Lung (tissue), 17 donors: ENCODE measurements at places on chromosomes 5 and 9. TPM values are rescaled to one million over a fixed set of nuclear protein-coding genes. Genes with fewer than 3 reads are reported as not detected.
A peak's percentile ranks its signal among the peaks of the same experiment; 100 is the strongest.

DNA sequence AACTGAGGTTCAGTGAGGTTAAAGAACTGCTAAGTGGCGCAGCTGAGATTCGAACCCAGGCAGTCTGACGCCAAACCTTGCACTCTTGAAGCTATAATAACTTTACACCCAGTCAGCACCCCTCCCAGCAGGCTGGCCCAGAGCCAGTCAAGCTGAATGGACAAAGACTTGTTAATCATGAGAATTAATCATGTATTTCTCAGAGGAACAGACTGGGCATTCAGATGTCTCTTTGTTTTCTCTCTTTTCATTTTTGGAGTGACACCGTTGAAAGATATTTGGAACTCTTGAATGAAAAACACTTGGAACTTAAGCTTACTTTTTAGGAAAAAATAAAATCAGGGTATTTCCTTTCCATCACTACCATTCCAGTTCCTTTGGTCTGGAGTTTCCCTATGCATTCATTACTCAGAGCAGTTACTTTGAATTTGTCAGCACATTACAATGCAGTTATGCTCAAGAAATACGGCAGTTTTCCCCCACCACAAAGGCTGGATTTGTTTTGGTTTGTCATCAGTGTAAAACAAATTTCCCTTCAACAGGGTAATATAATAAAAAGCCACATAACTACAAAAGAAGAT, 22.6 kb upstream of the MAMDC2 start:
- H3K4me3 ChIP-seq = no peak overlapping the region
- H3K36me3 ChIP-seq = no peaks in the 10 kb centered on the region
- H3K27me3 ChIP-seq = no peaks in the 10 kb centered on the region
- H3K4me1 ChIP-seq = peaks cover 10% of the 10 kb centered on the region
- peak; percentile 95 for DNase-seq
- H3K27ac ChIP-seq = no peak overlapping the region

DNA sequence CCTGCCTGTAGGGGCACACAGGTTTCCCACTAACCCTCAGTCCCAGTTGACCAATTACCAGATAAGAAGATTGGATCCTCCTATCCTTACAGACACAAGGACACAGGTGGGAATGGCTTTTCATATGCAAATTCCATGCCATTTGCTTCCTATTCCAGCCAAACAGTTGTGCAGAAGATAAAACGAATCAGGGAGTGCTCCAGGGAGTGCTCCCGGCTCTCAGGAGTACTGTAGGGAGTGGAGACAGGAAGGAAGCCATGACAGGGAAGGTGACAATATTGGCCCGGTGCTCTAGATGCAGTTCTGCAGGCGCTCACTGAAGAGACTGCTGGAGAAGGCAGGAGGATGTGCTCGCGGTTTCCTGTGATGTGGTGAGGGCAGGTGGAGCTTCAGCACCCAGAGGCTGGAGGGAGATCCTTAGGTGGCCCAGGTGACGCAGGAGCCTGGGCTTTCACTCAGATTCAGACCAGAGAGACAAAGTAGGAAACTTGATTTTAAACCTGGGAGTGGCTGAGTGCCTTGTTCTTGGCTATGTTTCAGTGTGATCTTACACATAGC, 260.0 kb downstream of the AUH start:
- H3K4me3 ChIP-seq = no peak overlapping the region
- no peaks in the 10 kb centered on the region for H3K27me3 ChIP-seq
- no peaks in the 10 kb centered on the region for H3K36me3 ChIP-seq
- H3K4me1 ChIP-seq = peaks cover 7% of the 10 kb centered on the region

Gene PCDHGA4
- 4.6 TPM for total RNA-seq

Gene GGTA1
- total RNA-seq = 6.3 TPM

Gene SLC6A7
- total RNA-seq = 0.06 TPM

GRCh38 chr9:9912459-9912858, 700.3 kb downstream of the PTPRD start:
- no peak for DNase-seq
- H3K27ac ChIP-seq = no peak overlapping the region
- H3K27me3 ChIP-seq = no peaks in the 10 kb centered on the region
- H3K4me3 ChIP-seq = no peak overlapping the region

- H3K27me3 ChIP-seq = no peaks in the 10 kb centered on the region
- H3K4me1 ChIP-seq = no peaks in the 10 kb centered on the region
- H3K4me3 ChIP-seq = no peak overlapping the region
These were observed 288.7 kb downstream of the FBXL17 start for GRCh38 chr5:108093186-108093585.

Gene LCN15
- total RNA-seq = not detected

Gene TGFBI
- 146 TPM for total RNA-seq

- H3K4me3 ChIP-seq = no peak overlapping the region
- no peaks in the 10 kb centered on the region for H3K27me3 ChIP-seq
- DNase-seq = no peak
- no peak overlapping the region for H3K27ac ChIP-seq
- H3K4me1 ChIP-seq = peaks cover 3% of the 10 kb centered on the region
- H3K36me3 ChIP-seq = no peaks in the 10 kb centered on the region
These were observed 474.0 kb upstream of the ACTBL2 start for GRCh38 chr5:57956636-57957035.

- H3K4me3 ChIP-seq = no peak overlapping the region
- H3K36me3 ChIP-seq = peaks cover 8% of the 10 kb centered on the region
- H3K4me1 ChIP-seq = peaks cover 3% of the 10 kb centered on the region
- H3K27ac ChIP-seq = no peak overlapping the region
- DNase-seq = no peak
These were observed 23.0 kb downstream of the RNF145 start for GRCh38 chr5:159186319-159186718.

Gene WDR31
- 6.2 TPM for total RNA-seq

GRCh38 chr5:150284311-150284710, 5.3 kb downstream of the CAMK2A start:
- H3K4me1 ChIP-seq = peaks cover 8% of the 10 kb centered on the region
- no peaks in the 10 kb centered on the region for H3K36me3 ChIP-seq
- no peaks in the 10 kb centered on the region for H3K27me3 ChIP-seq
- DNase-seq = no peak
- no peak overlapping the region for H3K4me3 ChIP-seq
- no peak overlapping the region for H3K27ac ChIP-seq

DNA sequence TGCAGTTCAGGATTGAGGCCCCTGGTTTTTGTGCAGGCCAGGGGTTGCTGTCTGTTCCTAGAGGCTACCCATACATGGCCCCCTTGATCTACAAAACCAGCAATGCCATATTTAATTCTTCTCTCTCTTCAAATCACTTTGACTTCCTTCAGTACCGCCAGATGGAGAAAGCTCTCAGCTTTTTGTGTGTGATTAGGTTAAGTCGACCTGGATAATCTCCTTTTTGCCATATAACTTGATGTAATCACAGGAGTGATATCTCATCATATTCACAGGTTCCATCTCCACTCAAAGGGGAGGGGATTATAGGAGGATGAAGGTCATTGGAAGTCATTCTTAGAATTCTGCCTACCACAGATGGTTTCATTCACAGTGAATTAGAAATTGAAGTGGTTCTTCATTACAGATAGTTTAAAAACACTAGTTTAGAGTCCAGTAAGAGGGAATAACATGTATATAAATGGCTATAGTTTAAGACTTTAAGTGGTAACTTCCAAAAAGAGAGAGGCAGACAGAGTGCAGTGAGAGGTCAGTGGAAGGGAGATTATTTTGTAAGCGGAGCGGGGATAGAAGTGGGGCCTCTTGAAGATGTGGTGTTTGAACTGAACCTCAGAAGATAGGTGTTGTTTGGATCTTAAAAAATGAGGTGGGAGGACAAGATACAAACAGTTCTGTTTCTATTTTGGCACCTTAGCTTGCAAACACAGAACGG, 85.9 kb downstream of the GALNT10 start:
- no peaks in the 10 kb centered on the region for H3K27me3 ChIP-seq
- H3K4me1 ChIP-seq = peaks cover 12% of the 10 kb centered on the region
- no peak for DNase-seq

DNA sequence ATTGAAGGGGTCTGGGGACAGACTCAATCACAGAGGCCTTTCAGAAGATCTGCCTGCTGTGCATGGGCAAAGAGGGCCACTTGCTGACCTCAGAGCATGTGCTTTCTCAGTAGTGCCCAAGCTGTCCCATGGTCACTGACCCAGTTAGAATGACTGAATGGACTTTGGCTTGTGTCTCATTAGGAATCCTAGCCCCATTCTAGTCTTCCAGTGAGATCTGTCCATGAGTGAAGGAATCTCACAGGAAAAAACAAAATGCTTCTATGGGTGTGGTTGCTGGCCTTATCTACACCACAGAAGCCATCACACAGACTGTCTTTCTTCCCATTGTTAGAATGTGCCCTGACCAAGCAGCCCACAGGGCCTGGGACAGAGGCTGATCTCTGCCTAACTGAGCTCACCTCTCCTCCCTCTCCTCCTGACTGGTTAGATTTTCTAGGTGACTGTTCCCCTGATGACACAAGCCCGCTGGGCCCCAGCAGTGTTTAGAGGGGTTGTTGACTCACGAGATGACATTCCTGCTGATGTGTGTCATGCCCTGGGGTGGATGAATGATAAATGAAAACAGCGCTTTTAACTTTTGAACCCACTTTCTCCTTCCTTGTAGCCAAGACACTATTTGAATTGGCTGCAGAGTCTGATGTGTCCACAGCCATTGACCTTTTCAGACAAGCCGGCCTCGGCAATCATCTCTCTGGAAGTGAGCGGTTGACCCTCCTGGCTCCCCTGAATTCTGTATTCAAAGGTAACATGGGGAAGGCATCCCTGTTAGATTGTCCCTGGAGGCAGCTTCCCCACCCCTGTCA, 24.8 kb downstream of the TGFBI start:
- H3K27ac ChIP-seq = no peak overlapping the region
- peaks cover 3% of the 10 kb centered on the region for H3K36me3 ChIP-seq
- no peak for DNase-seq
- no peaks in the 10 kb centered on the region for H3K27me3 ChIP-seq

Gene COL5A1
- total RNA-seq = 169 TPM

Gene ZNF883
- total RNA-seq = 2.2 TPM

DNA sequence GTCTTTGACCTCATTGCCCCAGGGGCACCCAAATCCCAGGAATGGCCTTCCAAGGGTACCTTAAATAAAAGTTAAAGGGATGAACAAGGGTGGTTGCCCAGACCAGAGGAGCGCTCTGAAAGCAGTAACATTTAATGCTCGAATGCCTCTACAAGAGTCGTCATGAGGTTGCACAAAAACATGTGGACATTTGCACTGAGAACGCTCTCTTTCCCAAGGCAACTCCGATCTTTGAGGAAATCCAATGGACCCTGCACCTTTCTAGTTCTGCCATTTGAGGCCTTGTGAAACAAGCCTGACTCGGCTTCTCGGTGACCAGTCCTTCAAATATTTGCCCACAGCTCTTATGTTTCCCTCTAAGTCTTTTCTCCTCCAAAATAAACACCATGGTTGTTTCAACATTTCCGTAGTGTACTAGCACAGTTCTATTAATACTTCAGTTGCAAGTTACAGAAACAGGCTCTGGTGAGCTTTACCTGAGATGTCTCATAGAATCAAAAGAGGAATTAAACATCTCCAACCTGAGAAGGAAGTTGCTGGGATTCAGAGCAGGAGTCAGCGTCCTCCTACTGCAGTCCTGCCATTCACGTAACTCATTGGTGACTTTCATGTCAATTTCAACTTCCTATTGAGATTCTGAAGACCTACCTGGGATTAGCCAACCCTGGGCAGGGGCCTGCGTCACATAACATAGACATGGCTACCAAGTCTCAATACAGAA, 168.8 kb upstream of the RAI14 start:
- H3K27ac ChIP-seq = no peak overlapping the region
- no peak overlapping the region for H3K4me3 ChIP-seq

Gene UBAP2
- 29.8 TPM for total RNA-seq

Gene MCIDAS
- 1.7 TPM for total RNA-seq

GRCh38 chr5:131222731-131223130, 41.1 kb upstream of the CDC42SE2 start:
- no peak overlapping the region for H3K4me3 ChIP-seq
- no peaks in the 10 kb centered on the region for H3K4me1 ChIP-seq
- no peak overlapping the region for H3K27ac ChIP-seq
- no peaks in the 10 kb centered on the region for H3K36me3 ChIP-seq

- H3K36me3 ChIP-seq = no peaks in the 10 kb centered on the region
- H3K4me1 ChIP-seq = no peaks in the 10 kb centered on the region
- no peak for DNase-seq
- H3K27me3 ChIP-seq = peaks cover 8% of the 10 kb centered on the region
These were observed 230.5 kb upstream of the DMAC1 start for GRCh38 chr9:8030095-8030494.

Gene FABP6
- total RNA-seq = 13.1 TPM

Gene CCDC192
- total RNA-seq = not detected

- H3K4me1 ChIP-seq = peaks cover 7% of the 10 kb centered on the region
- H3K27ac ChIP-seq = no peak overlapping the region
- H3K27me3 ChIP-seq = no peaks in the 10 kb centered on the region
- H3K4me3 ChIP-seq = no peak overlapping the region
- no peaks in the 10 kb centered on the region for H3K36me3 ChIP-seq
These were observed 30.9 kb downstream of the PRKACG start for GRCh38 chr9:68983008-68983411.

GRCh38 chr5:171857489-171857876, 71.9 kb downstream of the SMIM23 start:
- H3K4me1 ChIP-seq = peaks cover 10% of the 10 kb centered on the region
- DNase-seq = peak; percentile 76
- H3K36me3 ChIP-seq = no peaks in the 10 kb centered on the region

DNA sequence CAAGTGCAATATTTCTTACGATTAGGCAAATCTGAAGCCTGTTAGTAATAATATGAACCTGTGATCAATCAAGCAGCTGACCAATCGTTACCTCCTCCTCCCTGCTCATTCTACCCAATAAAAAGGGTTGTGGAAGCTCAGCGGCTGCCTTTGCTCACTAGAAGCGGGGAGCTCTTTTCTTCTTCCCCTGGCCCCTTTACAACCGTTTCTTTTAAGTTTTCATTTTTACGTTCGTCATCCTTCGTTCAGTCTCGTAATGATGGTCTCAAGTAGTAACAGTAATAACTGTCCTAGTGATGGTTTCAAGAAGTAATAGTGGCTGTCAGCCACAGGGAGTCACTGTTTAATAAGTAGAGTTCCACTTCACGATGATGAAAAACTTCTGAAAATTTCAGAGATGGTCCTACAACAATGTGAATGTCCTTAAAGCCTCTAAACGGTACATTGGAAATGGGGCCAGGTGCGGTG, 6.2 kb downstream of the UGT3A2 start:
- no peaks in the 10 kb centered on the region for H3K36me3 ChIP-seq
- no peaks in the 10 kb centered on the region for H3K4me1 ChIP-seq
- no peak overlapping the region for H3K27ac ChIP-seq
- peaks cover 4% of the 10 kb centered on the region for H3K27me3 ChIP-seq
- H3K4me3 ChIP-seq = no peak overlapping the region

- no peaks in the 10 kb centered on the region for H3K4me1 ChIP-seq
- H3K4me3 ChIP-seq = no peak overlapping the region
- no peaks in the 10 kb centered on the region for H3K27me3 ChIP-seq
- no peak for DNase-seq
- H3K27ac ChIP-seq = no peak overlapping the region
- H3K36me3 ChIP-seq = no peaks in the 10 kb centered on the region
These were observed 23.4 kb downstream of the SPAAR start for GRCh38 chr9:35932735-35933134.

- no peaks in the 10 kb centered on the region for H3K36me3 ChIP-seq
- peaks cover 13% of the 10 kb centered on the region for H3K4me1 ChIP-seq
- H3K27me3 ChIP-seq = no peaks in the 10 kb centered on the region
- no peak for DNase-seq
- no peak overlapping the region for H3K27ac ChIP-seq
- no peak overlapping the region for H3K4me3 ChIP-seq
These were observed 67.9 kb downstream of the STK10 start for GRCh38 chr5:172119921-172120688.

- no peaks in the 10 kb centered on the region for H3K27me3 ChIP-seq
- H3K4me1 ChIP-seq = no peaks in the 10 kb centered on the region
- no peak overlapping the region for H3K4me3 ChIP-seq
These were observed 53.8 kb downstream of the ADRB2 start for GRCh38 chr5:148880197-148880596.
